ENCODE measurements at places on chromosomes 13 and 19.

DNA sequence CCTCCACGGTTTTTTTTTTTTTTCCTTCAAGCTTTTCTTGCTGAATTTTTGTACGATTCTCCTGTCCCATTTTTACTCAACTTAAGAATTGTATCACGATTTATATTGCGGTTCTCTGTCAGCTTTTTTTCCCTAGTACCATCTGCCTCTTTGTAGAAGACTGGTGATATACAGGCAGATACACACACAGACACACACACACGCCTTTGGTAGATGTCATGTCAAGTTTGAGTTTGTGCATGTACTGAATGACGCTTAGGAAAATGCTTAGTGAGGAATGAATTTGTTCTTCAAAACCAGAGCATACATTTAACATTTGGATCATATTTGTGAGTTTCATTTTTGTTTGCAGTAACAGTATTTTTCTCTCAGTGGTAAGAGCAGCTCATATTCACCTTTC, 82.0 kb upstream of the MBNL2 start:
- no peak for DNase-seq

DNA sequence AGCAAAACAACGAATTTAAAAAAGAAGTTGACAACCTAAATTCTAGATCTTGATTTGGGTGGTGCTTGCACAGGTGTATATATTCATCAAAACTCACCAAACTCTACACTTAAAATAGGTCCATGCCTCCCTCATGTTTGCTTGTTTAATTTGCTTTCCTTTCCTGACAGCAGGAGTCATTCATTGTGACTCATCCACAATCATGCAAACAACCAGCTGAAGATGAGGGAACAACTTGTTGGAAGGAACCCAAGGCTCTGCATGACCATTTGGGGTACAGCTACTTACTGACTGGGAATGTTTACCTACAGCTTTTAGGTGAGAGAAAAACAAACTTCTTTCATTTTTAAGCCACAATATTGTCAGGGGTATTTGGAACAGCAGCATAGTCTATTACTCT, 96.6 kb downstream of the RXFP2 start:
- no peak for DNase-seq

DNA sequence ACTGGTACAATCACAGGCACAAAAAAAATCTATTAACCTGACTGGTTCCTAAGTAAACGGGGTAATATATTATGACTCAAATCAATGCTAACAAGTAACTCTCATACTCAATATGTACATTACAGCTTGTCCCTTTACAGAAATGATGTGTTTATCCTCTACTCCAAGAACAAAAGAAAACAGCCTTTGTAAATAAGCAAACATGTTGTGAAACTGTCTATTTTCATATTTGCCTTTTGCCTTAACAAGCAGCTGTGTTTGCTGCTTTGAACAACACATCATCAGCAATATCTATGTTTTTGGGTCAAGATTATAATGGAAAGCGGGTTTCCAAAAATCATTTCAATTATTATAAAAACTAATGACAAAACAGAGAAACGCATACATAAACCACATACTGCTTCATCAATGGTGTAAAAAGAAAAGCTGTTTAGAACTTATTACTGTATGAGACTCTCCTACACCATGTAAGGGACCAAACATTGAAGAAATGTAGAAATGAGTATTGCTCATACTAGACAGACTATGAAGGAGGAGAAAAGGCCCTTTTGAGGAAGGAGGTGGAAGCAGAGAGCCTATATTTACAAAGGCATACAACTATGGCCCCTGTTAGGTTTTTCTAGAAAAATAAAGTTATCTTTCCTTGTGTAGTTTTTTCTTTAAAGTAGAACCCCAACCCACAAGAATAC, 14.8 kb downstream of the TBC1D4 start:
- no peak for DNase-seq

DNA sequence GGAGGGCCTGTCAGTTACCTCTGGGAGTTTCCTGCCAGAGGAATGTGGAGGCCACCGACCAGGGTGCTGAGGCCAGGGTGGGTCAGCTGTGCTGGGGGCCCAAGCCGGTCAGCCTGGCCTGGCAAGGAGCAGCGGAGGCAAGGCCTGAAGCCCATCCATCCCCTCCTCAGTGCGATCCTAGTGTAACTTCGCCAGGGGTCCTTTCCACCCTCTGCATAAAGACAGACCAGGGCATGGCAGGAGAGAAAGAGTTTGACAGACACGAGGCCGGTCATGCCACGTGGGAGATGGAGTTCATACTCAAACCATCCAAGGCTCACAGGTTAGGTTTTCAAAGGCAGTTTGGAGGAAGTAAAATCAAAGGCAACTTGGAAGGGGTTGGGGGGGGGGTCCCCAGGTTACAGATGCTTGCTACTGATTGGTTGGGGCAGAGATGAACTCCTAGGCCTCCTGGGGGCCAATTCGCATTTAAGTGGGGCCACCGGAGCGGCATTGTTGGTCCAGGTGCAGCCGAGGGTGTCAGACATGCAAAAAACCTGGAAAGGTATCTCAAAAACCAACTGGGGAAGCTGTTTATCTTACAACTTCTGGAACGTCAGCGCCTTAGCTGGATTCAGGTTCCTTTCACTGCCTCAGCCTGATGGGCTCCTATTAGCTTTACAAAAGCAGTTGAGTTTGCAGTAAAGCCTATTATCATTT, 36.8 kb upstream of the DPRX start:
- DNase-seq: no peak

- DNase-seq: no peak
These were observed 2.8 kb upstream of the IFI30 start for GRCh38 chr19:18170714-18171255.

DNA sequence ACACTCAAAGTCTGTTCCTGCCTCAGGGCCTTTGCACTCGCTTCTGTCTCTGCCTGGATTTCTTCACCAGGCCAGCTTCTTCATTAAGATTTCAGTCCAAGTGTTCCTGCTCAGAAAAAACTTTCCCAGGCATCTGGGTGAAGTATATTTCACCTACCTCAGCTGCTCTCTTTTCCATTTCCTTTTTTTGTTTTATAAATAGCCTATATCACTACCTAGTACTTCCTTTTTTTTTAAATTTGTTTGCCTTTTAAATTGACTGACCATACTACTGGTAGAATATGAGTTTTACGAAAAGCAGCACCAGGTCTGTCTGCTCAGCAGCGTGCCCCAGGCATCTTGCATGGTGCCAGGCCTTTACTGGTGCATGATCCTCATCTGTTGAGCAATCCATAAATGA, 1064.4 kb downstream of the UQCRFS1 start:
- DNase-seq: no peak

DNA sequence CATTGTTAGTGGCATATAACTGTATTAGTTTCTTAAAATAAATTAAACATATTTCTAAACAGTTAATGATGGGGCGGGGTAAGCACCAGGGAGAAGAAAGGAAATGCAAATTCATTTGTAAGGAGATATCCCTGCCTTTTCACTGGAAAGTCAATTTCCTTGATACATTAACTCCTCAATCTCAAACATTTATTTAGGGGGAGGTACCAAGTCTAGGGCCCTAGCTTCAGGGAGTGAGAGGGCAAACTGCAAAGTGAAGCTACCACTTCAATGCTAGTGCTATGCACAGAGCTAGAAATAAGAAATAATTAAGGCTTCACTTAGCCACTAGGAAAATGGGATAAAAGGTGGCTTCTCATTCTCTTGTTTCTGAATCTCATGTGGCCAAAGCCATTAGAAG, 115.3 kb upstream of the FNDC3A start:
- DNase-seq: no peak

DNA sequence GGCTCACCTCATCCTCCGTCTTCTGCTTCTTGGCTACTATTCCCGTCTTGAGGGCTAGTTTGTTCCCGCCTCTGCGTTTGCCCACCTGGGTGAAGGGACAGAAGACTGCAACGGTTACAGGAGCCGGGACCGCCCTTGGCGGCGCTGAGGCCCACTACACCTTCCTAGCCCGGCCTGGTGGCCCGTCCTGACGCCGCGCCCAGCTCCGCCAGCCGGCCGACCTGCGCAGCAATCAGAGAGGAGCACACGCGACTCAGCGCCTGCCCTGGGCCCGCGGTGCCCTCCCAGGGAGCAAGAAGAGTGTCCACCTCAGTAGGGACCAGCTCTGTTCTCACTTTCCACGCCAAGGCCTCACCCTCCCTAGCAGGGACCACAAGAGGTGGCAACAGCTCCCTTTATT, 3.1 kb downstream of the TRIR start:
- no peak for DNase-seq

GRCh38 chr13:46667687-46668281, 114.8 kb downstream of the LRCH1 start:
- peak; percentile 38 for DNase-seq

GRCh38 chr13:99652141-99652540, 150.9 kb downstream of the TM9SF2 start:
- DNase-seq: no peak

DNA sequence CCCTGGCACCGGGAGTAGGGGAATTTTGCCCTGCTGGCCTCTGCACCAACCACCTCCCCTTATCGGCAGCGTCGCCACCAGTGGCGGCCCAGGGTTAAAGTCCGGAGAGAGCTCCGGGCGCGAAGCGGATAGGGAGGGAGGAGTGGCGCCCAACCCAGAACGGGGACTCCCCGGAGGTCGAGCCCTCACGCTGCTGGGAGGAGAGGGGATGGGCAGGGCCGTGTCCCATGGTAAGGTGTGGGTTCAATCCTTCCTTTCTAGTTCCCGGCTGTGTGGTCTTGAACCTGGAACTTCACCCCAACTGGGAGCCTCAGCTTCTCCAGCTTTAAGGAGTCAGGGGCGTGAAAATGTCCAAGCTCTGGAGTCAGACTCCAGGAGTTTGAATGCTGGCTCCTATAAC, 23.3 kb upstream of the BCL3 start:
- DNase-seq: no peak

DNA sequence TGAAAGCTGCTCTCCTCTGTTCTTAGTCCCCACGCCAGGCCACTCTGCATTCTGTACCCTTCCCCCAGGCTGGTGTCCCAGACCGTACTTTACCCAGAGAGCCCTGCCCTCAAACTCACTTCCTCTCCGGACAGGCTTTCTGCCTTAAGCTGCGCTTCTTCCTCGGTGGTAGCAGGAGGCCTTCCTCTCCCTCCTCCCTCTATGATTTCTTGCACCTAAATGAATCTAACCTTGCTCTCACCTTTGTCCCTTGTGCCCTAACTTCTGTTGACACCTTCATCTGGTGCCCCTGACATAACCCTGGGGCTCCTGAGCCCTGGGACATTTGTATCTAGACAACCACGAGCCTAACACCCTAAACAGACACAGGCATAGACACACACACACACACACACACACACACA, 29.6 kb upstream of the CEACAM21 start:
- DNase-seq: peak; percentile 44

DNA sequence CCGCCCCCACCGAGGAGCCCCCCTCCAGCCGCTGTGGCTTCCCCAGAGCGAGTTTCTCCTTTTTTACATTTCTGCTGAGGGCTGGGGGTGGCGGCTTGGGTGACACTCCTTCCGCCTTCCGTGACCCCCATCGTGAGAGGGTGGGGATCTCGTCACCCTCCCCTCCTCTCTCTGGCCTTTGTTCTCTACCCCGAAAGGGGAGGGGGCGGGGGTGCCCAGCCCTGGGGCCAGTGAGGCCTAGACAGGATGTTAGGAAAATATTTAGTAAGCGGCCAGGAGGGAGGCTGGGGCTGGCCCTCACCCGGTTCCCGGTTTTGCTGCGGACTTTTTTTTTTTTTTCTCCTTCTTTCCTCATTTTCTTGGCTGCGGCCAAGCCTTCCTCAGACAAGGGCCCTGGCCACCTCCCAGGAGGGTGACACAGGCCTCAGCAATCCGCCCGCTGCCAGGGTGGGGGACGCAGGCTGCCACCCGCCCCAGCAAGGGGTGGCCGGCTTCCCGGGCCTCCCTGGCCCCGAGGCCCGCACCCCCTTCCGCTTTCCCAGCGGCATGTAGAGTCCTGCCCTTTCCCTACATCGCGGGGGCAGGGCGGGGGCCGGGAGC, 3.9 kb downstream of the MIDN start:
- DNase-seq: peak; percentile 64

GRCh38 chr13:25652764-25653163, 281.0 kb downstream of the ATP8A2 start:
- DNase-seq: no peak

GRCh38 chr13:32535115-32535514, 3.5 kb downstream of the N4BP2L2 start:
- no peak for DNase-seq

- no peak for DNase-seq
These were observed 344.5 kb downstream of the KCNRG start for GRCh38 chr13:50359779-50360178.

- DNase-seq: no peak
These were observed 15.4 kb upstream of the SBNO2 start for GRCh38 chr19:1189419-1189818.

DNA sequence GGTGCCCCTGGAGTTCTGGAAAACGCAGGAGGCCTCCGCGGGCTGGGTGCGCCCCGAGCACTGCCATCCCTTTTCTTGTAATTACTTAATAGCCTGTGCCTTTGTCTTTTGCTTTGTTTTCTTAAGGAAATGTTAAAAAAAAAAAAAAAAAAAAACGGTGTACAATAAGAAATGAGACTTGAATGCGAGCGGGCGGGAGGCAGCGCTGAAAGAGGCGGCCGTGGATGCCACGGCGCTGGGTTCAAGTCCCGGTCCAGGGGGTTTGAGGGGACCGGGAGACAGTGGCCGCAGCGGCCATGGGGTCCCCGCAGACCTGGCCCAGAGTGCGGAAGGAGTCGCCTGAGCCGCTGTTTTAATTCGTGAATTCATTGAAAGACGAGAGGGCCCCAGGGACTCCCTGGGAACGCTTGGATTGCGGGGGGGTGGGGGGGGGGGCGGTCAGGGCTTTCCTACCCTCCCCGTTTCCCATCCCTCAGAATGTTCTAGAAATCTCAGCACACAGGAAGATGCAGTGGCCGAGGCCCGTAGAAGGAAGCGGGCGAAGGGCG, 349.2 kb upstream of the ARGLU1 start:
- no peak for DNase-seq

DNA sequence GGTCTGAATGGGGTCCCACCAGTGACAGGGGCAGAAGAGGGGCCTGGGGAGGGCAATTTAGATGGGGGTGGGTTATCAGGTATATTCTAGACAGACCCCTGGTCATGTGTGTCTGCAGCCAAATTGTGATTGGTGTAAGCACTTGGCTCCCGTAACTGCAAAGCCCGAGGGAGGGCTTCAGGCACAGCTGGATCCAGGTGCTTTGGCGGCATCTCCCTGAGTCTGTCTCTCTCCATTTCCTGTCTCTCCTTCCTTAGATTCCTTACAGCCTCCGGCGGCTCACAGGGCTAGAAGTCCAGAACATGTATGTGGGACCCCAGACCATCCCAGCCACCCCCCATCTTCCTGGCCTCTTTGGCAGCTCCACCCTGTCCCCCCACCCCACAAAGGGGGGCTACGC, 31.4 kb downstream of the DHX34 start:
- no peak for DNase-seq

- peak; percentile 7 for DNase-seq
These were observed 485 bp downstream of the CRYL1 start for GRCh38 chr13:20525144-20525600.

- no peak for DNase-seq
These were observed 843 bp downstream of the NR2F6 start for GRCh38 chr19:17244618-17245534.

DNA sequence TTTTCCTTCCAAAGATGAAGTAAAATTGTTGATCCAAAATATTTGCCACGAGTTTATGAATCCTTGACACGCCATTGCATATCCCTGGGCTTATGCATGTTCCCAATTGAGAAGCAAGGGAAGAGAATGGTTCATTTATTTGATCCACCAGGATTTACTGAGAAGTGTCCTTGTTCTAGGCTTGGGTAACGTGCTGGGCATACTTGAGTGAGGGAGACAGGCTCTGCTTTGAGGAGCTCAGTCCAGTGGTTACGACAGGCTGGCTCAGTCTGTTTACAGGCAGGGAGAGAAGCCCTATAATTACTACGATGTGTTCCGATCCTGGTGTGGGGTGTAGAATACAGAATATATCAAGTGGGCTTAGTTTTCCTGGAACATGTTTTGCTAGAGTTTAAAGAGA, 6.3 kb upstream of the PNMA8C start:
- DNase-seq: no peak

- DNase-seq: no peak
These were observed 183.6 kb upstream of the EDNRB start for GRCh38 chr13:78102121-78102677.

Data from central memory CD4-positive, alpha-beta T cell (primary cell).